Pons (tissue), 1 donor: ENCODE measurements at places on chromosomes 1 and 21.
A peak's percentile ranks its signal among the peaks of the same experiment; 100 is the strongest.

- DNase-seq: no peak
Observed at GRCh38 chr1:219092206-219092605, 81.5 kb upstream of the LYPLAL1 start.

DNA sequence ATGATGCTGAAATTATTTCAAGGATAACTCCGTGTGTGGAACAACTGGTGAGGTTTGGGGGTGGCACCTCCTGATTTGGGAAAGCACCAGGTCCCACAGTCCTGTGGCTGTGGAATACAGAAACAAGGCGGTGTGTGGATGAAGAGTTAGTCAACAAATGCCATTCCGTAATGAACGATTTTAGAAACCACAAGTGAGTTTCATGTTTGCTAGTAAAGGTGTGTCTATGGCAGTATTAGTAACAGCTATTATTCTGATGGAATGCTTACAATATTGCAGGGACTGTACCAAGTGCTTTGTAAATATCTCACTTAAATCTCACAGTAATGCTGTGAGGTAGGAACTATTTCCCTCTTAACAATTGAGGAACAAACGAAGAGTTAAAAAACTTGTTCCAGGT, 53.8 kb downstream of the B3GALNT2 start:
- no peak for DNase-seq

DNA sequence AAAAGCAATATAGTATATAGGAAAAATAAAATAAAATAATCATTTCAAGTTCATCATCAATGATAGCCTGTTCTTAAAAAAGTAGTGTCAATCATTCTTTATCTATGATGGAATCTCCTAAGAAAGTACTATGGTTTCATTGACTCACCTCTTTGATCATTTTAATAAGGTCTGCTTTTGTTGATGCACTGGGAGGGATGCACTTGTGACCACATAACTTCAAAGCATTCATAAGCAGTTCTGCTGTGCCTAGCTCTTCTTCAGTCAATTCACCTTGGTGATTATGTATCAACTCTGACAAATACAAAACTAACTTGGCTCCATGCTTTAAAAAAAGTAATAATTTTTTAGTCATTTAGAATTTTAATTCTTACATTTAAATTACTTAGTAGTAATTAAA, 84.8 kb upstream of the GNG4 start:
- no peak for DNase-seq

DNA sequence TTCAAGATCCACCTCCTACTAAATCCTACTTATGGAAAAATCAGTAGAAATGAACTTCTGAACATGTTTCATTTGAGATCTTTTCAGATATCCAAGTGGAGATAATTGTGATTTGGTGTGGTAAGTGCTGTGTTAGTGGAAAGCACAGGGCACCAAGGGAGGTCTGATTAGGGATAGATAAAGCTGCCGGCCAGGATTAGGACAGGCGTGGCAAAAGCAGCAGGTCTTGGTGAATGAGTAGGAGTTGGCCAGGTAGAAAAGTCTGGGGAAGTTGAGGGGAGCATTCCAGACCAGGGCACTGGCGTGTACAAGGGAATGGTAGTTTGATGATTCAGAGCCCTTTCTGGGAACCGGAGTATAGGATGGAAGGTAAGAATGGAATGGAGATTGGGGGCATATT, 47.8 kb downstream of the AZIN2 start:
- DNase-seq: no peak

- peak; percentile 89 for DNase-seq
Observed at GRCh38 chr1:28208818-28209441, 23.9 kb downstream of the DNAJC8 start.

GRCh38 chr1:110208916-110209645, 1.0 kb upstream of the KCNC4 start:
- DNase-seq: no peak

DNA sequence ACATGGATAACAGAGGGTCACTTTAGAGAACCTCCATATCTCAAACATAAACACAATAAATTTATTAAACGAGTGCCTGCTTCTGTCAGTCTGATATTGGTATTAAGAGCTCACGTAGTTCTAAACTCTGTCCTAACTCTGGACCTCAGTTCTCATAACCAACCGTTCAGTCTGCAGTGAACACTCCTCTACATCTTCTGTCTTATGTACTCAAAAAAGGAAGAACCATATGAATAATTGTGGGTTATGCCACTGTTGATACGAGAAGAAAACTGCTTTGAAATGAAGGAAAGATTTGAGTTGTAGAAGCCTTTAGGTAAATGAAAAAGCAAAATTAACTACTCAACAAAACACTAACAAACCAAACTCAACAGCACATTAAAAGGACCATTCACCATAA, 53.7 kb downstream of the DPYD start:
- no peak for DNase-seq

DNA sequence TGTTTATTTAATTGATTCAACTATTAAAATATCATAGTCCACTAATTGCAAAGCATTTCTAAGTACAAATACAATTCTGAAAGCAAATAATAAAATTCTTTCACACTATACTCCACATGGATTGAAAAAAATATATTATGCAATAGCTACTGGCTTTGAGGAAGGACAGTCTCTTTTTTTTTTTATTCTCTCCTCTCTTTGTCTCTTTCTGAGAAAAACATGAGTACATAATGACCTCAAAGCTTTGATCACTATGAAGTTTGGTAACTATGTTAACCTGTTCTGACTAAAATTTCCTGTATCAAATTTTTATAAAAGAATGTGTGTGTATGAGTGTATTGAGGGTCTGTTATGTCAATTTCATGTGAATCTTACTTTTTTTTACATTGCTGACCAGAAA, 96.2 kb downstream of the RGS2 start:
- DNase-seq: no peak

GRCh38 chr1:108961198-108961597, 2.1 kb downstream of the CLCC1 start:
- DNase-seq: no peak

DNA sequence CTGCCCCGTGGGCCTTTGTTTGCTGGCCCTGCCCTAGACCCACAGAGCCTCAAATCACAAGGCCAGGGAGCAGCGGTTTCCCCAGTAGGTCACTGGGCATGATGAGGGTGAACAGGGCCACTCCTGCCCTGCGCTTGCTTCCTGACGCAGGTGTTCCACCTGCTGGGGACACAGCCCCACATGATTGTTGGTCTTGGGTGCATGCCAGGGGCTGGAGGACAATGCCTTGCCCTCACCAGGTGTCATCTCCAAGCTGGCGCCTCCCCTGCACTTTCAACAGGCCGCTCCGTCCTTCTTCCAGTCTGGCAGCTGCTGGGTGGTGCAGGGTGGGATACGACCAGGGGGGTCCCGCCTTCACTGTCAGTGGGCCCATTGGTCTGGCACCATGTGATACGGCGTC, 24.3 kb downstream of the IL10RB start:
- no peak for DNase-seq

- peak; percentile 83 for DNase-seq
Observed at GRCh38 chr1:159646687-159647086, 59.1 kb downstream of the APCS start.

DNA sequence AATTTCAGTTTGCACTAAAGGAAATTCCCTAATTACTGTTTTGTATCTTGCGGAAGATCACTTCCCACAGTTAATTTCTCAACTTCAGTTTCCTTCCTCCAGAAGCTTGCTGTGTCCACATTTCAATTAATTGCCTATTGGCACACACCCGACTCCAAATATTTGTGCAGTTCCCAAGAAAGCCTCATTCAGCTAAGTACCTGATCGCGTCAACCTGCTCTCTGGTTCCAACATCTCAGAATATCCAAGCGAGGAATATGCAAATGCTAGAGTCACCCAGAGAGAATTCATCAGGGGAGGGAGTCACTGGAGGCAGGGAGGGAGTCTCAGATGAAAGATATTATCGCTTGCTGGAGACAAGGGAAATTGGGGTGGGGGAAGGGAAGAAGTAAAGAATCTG, 351.3 kb downstream of the RRAGC start:
- DNase-seq: no peak

GRCh38 chr1:241902391-241903065, 54.5 kb downstream of the EXO1 start:
- no peak for DNase-seq

GRCh38 chr21:28111151-28111619, 881.5 kb downstream of the LTN1 start:
- DNase-seq: no peak

- no peak for DNase-seq
Observed at GRCh38 chr1:154006136-154006535, 15.6 kb downstream of the RPS27 start.

DNA sequence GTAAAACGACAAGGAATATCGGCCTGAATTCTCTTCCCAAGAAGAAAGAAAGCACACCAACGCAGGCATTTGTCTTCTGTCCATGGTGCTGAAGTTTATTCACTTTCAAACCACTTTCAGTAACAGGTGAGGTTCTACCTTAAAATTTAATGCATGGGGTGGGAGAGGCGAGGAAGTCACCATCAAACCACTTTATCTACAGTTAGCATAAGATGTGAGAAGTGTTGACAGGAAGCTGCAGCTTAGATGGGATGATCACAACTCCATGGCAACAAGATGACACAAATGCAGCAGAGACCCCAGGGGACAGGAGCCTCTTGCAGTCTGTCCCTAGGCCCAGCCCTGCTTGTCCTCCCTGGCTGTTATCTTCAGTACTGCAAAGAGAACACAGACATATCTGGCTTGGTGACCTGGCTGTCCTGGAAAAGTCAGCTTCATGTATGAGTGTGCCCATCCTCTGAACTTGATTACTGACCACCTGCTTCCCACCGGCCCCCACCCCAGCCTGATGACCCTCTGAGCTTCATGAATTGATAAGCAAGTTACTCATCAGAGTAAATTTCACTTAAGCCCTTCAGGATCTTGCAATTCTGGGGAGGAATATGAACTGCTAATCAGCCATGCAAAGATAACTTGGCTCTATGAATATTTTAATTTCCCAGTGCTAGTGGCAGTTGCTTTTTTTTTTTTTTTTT, 1.8 kb downstream of the NPPA start:
- DNase-seq: no peak

DNA sequence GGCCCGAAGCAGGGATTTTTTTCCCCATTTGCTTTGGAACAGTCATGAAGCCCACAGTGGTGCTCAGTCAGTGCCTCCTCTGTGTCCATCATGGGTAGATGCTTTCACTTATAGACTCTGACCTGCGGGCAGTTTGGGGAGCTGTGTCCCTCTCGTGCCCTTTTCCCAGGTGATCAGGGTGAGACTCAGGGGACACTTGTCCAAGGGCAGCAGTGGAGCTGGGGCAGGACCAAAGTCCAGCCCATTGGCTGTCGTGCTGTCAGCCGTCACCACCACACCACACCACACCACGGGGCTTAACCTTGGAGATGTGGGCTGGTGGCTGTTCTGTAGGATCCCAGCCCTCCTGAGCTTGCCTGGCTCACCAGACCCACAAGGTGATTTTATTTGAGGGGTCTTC, 34.9 kb downstream of the SIM2 start:
- no peak for DNase-seq

- no peak for DNase-seq
Observed at GRCh38 chr1:244413736-244414135, 38.0 kb downstream of the ADSS2 start.

- no peak for DNase-seq
Observed at GRCh38 chr1:66519992-66520391, 14.0 kb upstream of the SGIP1 start.

- DNase-seq: no peak
Observed at GRCh38 chr1:68723791-68724190, 226.9 kb upstream of the DEPDC1 start.

GRCh38 chr1:40923511-40924020, 55.9 kb upstream of the CTPS1 start:
- no peak for DNase-seq

GRCh38 chr1:182248721-182249120, 142.9 kb downstream of the GLUL start:
- no peak for DNase-seq

GRCh38 chr1:119909890-119910596, 13.7 kb upstream of the ADAM30 start:
- no peak for DNase-seq

DNA sequence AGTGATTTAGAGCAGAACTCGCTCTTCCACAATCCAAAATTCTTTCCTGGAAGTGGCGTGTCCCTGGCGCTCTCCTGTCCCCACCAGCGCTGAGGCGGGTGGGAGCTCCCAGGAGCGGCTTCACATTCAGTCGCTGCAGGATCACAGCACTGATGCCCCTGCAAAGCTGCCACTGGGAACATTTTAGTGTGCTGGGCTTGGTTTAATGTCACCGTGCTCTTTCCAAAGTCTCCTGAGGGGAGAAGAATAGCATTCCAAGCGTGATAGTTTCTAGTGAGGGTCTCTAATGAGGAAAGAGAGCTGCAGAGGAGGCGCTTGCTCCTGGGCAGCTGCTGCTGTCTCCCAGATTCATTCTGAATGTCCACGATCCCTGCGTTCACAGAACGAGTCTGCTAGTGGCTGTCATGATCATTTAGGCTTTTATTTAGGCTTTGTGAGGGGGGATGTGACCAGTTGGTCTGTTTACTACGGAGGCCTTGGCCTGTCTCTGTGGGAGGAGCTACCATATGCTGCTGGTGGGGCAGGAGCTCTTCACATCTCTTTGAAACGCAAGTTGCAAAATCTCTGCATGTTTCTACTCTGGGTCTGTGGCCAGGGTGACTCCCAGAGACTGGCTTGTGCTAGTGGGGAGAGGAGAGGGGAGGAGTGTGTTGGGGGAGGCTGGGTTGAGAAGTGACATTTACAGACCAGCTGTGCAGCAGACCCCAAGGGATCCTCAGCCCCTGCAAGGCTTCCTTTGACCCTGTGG, 23.4 kb downstream of the OLFML3 start:
- no peak for DNase-seq

GRCh38 chr1:1305300-1306069, 2.2 kb downstream of the ACAP3 start:
- DNase-seq: peak; percentile 42

- DNase-seq: no peak
Observed at GRCh38 chr21:40845441-40845995, 1.4 kb downstream of the DSCAM start.

DNA sequence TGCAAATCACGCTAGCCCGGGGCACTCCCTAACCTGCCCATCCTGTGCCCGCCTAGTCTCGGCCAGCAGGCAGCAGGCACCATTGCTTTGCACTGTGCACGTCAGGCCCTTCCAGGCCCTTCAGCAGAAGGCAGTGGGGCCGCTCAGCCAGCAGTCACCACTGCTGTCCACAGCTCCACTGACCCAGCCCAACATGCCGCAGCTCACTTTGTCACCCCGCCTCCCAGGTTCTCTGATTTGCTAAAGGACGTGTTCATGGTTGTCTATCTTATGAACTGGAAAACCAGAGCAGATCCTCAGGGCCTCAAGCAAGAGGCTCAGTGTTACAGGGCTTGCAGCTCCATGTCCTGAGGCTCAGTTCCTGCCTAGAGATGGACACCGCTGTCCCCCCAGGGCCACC, 14.2 kb upstream of the SPOCD1 start:
- no peak for DNase-seq
